Bronchus fibroblast of lung (primary cell): ENCODE measurements at places on chromosomes 2 and 18. TPM values are rescaled to one million over a fixed set of nuclear protein-coding genes. Genes with fewer than 3 reads are reported as not detected.

The SPOPL gene
- 4.5 and 6.1 TPM in 2 replicates for total RNA-seq

The CELF4 gene
- not detected in 2 replicates for total RNA-seq

The REG1B gene
- total RNA-seq = not detected in 2 replicates

The EPHA4 gene
- total RNA-seq = 8.9 and 15.2 TPM in 2 replicates

The TMEFF2 gene
- 17.0 and 19.3 TPM in 2 replicates for total RNA-seq

The WNT6 gene
- not detected in 2 replicates for total RNA-seq

The ATP6V1B1 gene
- total RNA-seq = 1.0 and 4.4 TPM in 2 replicates

The C1QL2 gene
- total RNA-seq = not detected in 2 replicates

The ATP8B1 gene
- 18.1 and 22.7 TPM in 2 replicates for total RNA-seq

The MROH2A gene
- not detected in 2 replicates for total RNA-seq

The OTOS gene
- total RNA-seq = not detected in 2 replicates

The BMP10 gene
- not detected in 2 replicates for total RNA-seq

The FOXI3 gene
- total RNA-seq = not detected in 2 replicates

The LINC00305 gene
- total RNA-seq = not detected in 2 replicates

The HOXD13 gene
- not detected in 2 replicates for total RNA-seq

The ARHGAP28 gene
- 7.4 and 8.2 TPM in 2 replicates for total RNA-seq

The SLC5A7 gene
- not detected in 2 replicates for total RNA-seq

The FAM228A gene
- 0.34 and 1.5 TPM in 2 replicates for total RNA-seq
